CD14-positive monocyte (primary cell): ENCODE measurements at places on chromosomes 5 and 9.

DNA sequence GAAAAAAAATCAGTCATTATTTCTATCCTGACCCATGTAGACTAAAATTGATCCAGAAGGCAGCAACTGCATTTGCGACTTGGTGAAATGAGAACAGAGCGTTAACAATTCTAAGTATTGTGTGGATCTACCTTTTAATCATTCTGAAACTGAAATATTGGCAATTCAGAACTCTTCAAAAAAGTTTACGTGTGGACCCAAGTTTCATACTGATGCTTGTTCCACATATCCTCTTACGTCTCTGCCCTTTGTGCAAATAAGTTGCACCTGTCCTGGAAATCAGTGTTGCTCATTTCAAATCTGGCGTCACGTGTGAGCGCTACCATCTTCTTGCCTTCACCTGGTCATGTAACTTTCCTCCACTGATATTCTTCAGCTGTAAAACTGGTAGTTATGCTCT, 74.7 kb downstream of the NTRK2 start:
- DNase-seq = no peak

DNA sequence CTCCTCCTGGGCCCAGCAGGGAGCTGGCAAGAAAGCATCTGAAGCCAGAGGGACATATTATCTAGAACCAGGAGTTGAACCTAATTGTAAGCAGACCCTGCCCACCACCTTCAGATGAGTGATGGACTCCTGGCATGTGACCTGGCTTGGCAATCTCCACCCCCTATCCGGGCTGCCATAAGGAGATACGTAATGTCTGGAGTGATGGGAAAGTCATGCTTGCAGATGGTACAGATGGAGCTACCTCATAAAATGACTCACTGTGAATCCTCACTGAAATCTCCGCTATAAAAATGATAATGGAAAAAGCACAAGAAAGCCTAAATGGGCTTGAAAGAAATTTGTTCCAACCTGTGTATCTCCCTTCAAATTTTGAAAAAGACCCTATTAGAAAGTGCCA, 157.5 kb downstream of the DMRT2 start:
- no peak for DNase-seq

DNA sequence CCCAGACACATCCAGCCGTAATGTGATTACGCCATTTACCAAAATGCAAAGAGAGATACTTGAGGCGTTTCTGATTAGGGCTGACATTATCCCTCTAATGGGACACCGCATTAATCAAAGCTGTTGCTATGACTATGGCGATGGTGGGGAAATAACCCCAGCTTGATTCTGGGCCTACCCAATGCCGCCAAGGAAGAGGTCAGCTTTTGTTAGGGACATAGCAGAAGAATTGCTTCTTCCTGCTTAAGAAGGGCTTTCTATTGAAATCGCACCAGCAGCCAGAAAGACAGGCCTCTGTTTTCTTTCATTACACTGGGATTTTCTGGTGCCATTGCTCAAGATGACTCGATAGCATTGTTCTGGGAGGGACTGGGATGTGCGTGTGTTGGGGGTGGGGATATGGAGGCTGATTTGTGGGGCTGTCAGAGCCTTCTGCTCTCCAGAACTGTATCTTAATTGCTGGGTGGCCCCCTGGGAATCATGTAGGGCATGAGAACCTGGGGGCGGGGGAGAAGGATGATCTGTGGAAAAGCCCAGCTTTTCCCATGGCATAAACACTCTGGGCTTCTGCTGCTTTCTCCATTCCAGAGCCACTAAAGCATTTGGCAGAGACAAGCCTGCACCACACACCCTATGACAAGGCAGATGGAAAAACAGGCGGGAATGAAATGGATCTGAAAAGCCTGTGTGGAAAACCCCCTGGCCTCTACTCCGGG, 106.5 kb upstream of the RAD23B start:
- DNase-seq = no peak

DNA sequence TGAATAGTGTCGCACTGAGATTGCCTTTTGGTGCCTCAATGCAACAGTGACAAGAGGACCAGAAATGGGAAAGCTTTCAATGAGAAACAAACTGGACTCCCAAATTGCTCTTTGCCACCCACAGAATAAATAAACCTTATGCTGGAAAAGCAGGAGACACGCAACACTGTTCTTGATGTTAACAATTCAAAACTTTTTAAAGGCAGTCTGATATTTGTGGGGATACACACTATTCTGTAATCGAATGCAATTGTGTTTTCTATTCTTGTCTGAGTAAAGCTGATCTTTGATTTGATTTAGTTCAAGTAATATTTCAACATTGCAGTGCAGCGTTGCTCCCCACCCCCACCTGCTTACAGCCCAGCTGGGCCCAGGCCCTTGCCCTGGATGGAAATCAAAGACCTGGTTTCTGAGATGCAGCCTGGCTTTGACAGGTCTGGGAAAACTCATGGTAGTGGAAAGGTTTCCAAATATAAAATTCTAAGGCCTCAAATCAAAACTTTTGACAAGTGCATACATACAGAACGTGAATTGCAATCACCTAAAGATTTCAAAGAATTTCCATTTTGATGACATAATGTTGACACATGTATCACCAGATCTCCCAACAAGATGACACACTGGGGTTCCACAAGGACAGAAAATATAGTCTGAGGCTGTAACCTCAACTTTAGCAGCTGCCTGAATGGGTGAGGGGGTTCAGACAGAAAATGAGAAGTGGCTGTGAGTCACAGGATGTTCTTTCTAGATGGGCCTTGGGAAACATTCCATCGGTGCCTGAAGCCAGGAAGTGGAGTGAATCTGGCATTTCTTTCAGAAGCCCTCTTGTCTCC, 55.1 kb downstream of the ABCA1 start:
- DNase-seq = peak; percentile 95

- no peak for DNase-seq
These were observed 133.8 kb downstream of the TMEM174 start for GRCh38 chr5:73306741-73307275.

DNA sequence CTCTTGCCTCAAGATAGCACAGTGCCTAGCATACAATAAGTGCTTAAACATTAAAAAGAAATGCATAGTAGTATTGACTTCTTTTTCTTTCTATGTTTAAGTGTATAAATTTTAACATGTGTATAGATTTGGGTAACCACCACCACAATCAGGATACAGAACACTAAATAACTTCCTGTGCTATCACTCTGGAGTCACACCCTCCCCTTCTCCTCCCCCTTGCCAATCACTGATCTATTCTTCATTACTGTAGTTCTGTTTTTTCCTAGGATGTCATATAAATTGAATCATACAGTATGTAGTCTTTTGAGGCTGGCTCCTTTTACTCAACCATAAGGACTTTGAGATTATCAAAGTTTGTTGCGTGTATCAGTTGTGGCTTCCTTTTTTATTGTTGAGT, 68.5 kb downstream of the OSTF1 start:
- DNase-seq = no peak

DNA sequence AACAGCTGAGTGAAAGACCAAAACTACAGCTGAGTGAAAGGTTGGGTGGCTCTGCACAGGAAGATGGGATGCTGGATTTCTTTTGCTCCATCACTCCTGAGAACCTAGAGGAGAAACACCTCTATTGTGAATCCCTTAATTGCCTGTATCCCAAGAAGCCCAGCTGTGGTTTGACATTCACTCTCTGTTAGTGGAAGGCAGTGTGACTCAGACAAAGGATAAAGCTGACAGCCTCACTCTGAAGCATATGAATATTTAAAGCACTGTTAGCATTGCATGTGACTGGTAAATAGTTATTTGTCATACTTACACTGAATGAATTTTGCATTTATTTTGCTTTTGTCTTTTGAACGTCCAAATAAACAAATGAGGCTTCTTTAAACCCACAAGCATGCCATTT, 367.1 kb upstream of the RIOK2 start:
- no peak for DNase-seq

GRCh38 chr5:72252574-72253155, 67.4 kb downstream of the MRPS27 start:
- no peak for DNase-seq

- no peak for DNase-seq
These were observed 132.4 kb downstream of the TTLL11 start for GRCh38 chr9:121960665-121961064.

DNA sequence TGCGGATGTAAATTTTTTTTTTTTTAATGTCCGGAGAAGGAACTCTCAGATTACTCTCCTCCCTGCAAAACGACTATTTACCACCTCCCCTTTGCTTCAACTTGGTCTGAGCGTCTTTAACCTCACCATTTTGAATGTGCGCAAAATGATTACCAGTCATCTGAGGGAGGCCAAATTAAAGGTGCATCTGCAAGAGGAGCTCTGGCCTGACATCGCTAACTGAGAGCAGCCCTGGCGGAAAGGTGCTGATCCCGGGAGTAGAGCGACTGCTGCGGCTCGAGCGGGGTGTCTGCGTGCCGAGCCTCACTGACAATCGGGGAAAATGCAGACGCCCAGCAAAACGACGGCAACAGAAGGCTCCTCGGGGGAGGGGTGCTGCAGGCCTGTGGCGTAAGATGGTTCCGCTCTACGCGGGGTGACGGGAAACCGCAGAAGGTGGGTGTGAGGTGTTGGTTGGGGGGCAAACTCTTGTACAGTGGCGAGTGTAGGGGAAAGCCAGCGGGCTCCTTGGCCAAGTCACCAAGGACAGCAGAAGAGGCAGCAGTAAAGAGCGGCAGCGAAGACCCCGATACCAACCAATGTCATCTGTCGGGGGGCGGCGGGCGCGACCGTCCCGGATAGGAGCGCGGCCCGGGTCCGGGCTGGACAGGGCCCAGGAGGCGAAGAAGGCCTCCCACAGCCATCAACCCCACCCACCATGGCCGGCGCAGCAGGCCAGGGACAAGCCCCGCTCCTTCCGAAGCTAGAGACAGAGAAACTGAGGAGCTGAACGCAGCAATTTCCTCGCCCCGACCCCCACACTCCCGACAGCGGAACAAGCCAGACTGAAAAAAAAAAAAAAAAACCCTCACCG, 557 bp downstream of the PJA2 start:
- DNase-seq = peak; percentile 74

GRCh38 chr9:116423149-116423548, 264.0 kb upstream of the TRIM32 start:
- DNase-seq = no peak

- no peak for DNase-seq
These were observed 70.5 kb downstream of the FOCAD start for GRCh38 chr9:20754556-20754955.

DNA sequence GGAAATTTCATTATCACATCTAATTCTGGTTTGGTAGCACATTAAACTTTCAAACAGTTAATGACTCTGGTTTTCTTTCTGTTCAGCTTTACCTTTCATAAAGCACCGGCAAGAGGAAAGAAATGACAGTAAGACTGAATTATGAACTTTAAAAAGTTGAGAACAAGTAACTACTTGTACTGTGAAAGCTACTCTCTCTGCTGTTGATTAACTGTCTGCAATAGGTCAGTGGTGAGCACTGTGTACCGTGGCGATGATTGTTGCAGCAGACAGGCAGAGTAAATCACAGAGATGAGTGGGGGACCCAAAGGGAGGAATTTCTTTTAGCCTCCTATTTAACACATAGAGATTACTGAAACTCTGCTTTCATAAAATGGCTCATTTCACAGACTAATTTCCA, 74.0 kb upstream of the MEF2C start:
- no peak for DNase-seq

GRCh38 chr5:141747152-141748141, 65.4 kb upstream of the ARAP3 start:
- no peak for DNase-seq

GRCh38 chr5:134969166-134969565, 1.5 kb downstream of the CATSPER3 start:
- DNase-seq = no peak

GRCh38 chr5:42924226-42924625, 112.5 kb upstream of the SELENOP start:
- DNase-seq = no peak

GRCh38 chr9:28234894-28235277, 661.6 kb upstream of the C9orf72 start:
- DNase-seq = no peak

DNA sequence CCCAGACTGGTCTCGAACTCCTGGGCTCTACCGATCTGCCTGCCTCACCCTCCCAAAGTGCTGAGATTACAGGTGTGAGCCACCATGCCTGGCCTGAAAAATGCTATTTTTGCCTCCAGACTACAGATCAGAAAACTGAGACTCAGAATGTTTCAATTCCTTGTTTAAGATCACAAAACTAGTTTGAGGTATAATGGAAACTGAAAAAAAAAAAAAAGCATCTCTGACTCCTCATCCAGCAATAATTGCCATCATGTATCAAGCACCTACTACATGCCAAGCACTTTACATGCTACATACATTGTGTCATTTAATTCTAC, 35.6 kb downstream of the PLAC8L1 start:
- DNase-seq = no peak

DNA sequence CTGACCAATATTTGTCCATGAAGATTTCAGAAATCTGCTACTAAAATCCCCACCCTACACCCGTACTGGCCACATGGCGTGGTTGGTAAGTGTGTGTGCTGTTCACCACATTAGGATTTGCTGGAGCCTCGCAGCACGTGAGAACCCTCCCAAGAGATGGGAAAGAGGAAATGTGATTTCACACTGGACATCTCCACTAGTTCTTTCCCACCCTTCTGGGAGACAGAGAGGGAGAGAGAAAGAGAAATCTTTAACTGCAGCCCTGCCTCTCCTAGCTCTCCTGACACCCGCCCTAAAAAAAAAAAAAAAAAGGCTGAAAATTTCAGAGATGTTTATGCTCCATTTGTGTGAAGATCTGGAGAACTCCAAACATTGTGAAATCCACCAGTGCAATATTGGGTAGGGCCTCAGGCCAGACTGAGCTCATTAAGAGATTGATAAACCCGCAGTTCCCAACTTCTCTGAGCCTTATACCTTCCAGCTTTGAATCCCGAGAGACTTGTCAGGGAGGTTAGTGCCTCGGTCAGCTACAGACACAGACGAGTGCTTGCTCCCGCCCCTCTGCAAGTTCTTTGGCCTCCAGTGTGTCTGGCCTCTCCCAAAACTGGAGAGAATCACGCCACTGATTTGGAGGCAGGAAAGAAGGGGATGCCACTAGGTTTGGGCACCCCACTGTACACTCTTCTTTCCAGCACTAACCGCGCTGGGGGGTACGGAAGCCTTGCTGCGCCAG, 1.9 kb downstream of the SPRY4 start:
- DNase-seq = no peak

DNA sequence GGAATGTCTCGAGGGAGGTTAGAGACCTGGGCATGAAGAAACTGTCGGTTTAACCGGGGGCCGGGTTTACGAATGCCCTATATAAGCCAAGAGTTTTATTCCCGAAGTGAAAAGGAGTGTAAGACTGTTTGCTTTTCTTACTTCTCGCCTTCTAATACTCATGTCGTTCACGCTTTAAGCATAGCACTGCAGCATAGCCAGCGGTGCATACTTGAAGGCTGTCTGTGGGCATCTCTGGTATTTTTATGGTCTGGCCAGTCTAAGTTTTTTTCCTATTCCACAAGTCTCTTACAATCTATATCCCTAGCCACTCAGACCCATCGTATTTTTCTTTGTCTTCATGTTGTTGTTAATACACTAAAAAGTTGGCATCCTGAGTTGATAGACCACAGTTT, 1.2 kb downstream of the UHRF2 start:
- no peak for DNase-seq

GRCh38 chr9:74275872-74276508, 221.1 kb upstream of the RORB start:
- no peak for DNase-seq
